ENCODE measurements at places on chromosomes 7 and 10.

DNA sequence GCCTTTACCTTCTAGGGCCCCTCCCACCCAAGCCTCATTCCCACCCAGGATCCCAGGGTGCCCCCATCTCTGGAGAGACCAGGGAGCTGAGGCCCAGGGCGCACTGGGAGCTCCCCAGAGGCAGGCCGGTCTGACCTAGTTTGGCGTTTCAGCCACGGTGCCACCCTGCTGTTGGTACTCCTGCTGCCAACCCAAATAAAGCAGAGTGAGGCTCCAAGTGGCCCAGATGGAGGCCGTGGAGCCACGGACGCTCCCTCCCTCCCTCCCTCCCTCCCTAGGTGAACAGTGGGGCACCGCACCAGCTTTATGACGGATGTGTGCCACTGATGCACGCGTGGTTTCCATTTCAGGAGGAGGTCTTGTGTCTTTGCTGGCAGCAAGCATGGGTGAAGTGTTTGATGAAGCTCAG lies 1.8 kb downstream of the INPP5A start:
- no peak for DNase-seq

DNA sequence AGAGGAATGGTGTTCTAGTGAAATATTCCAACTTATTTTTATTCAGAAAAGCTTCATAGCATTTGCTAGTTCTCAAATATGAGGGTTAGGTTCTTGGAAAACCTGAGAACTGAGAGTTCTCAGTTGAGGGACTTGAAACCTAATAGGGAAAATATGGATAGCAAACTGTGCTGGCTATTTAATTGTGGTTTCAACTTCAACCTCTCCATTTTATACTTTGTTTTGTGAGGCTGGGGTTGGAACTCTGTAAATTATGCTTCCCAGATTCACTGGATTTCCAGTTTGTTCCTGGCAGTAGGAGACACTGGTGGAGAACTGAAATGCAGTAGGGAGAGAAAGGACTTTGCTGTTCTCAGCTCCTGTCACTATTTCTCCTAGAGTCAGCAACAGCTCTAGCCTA lies 52.7 kb downstream of the CDK14 start:
- DNase-seq, result no peak

DNA sequence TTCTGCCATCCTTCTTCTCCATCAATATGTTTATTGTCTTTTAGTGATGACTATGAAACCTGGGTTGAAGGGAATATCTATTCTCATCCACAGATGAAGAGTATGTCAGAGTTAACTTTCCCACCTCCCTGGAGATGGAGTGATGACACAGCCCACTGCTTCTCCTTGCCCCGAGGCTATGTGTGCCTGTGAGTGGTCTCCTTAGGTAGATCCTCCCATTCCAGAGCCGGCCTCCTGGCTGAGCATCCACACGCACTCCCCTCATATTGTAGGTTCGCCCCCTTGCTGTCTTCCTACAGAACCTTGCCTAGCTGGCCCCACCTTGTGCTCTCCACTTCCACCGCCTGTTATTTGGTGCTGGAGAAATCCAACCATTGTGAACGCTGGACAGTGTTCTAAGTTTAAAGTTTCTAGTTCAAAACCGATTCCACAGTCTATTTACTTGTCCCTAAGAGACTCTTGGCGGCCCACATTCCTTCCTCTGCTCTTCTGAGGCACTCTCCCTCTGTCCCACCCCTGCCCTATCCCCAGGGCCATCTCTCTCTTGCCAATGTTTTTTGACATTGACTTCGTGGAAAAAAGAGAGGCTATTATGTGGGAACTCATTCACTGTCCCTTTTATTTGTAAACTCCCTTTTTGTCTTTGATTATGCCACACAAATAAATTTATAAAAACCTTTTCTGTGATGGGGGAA lies 168.0 kb downstream of the ZNF438 start:
- no peak for DNase-seq

- no peak for DNase-seq
Measured at GRCh38 chr10:42691361-42692120, 53.2 kb upstream of the ZNF33B start.

GRCh38 chr7:19113855-19114550 lies 3.4 kb downstream of the TWIST1 start:
- DNase-seq, result no peak

GRCh38 chr7:157627646-157628045 lies 290.8 kb downstream of the DNAJB6 start:
- DNase-seq, result no peak

- no peak for DNase-seq
Measured at GRCh38 chr7:4072161-4072925, 609.8 kb upstream of the FOXK1 start.

- DNase-seq, result no peak
Measured at GRCh38 chr7:109713366-109713765, 1143.7 kb downstream of the DNAJB9 start.

- no peak for DNase-seq
Measured at GRCh38 chr10:102831322-102832071, 5.7 kb downstream of the CYP17A1 start.

Measured in HT-29 (cell line).